Fibroblast of skin of scalp (primary cell): ENCODE measurements at places on chromosomes 16 and 17.
A peak's percentile ranks its signal among the peaks of the same experiment; 100 is the strongest.

DNA sequence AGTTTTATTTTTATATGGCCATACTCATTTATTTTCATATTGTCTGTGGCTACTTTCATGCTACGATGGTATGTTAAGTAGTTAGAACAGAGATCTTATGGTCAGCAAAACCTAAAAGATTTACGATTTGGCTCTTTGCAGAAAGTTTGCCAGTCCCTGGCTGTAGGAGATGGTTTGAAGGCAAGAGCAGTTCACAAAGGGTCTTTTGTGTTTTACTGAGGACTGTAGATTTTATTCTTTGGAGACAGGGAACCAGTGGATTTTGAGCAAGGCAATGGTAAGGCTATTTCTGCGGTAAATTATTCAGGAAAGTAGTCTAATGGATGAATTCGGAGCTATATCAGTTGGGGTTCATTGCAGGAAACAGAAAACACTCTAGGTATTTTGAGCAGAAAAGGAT, 90.7 kb downstream of the WWP2 start:
- no peak for DNase-seq

DNA sequence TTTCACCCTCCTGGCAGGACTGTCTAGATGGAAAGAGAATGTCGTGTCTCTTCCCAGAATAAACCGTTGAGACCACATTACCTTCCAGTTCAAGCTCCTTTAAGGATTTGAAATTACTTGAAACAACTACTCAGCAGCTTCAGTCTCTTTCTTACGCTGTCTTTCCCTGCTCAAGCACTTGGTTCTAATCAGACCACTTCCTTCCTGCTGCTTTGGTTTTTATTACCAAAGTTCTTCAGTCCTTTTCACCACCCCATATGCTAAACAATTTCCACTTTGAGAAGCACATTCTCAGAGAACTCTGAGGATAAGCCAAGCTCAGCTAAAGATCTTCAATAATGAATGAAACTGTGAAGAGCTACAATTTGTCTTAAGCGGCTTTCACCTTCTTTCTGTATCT, 105.4 kb downstream of the STX8 start:
- peak; percentile 8 for DNase-seq

GRCh38 chr17:3693829-3694231, 2.1 kb downstream of the P2RX5 start:
- DNase-seq, result no peak

DNA sequence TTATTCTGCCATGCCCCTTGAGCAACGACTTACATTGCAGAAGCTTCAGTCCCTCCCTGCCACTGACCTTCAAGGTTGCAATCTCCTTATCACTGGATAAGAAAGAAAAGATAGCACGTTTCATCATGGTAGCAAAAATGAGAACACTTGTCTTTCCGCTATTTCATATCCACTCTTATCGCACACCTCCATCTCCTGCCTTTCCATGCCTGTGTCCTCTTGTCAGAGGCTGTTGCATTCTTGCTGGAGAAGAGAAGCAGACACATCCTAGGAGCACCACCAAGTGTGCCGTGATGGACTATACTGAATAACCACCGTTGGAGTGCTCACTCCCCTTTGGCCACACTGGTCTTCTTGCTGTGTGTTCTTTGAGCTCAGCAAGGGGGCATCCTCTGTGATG, 230.6 kb upstream of the IRX3 start:
- DNase-seq, result no peak

GRCh38 chr16:16001596-16002255, 52.3 kb downstream of the ABCC1 start:
- no peak for DNase-seq

- DNase-seq, result peak; percentile 60
These were observed 120.4 kb downstream of the HIC1 start for GRCh38 chr17:2175294-2175628.

DNA sequence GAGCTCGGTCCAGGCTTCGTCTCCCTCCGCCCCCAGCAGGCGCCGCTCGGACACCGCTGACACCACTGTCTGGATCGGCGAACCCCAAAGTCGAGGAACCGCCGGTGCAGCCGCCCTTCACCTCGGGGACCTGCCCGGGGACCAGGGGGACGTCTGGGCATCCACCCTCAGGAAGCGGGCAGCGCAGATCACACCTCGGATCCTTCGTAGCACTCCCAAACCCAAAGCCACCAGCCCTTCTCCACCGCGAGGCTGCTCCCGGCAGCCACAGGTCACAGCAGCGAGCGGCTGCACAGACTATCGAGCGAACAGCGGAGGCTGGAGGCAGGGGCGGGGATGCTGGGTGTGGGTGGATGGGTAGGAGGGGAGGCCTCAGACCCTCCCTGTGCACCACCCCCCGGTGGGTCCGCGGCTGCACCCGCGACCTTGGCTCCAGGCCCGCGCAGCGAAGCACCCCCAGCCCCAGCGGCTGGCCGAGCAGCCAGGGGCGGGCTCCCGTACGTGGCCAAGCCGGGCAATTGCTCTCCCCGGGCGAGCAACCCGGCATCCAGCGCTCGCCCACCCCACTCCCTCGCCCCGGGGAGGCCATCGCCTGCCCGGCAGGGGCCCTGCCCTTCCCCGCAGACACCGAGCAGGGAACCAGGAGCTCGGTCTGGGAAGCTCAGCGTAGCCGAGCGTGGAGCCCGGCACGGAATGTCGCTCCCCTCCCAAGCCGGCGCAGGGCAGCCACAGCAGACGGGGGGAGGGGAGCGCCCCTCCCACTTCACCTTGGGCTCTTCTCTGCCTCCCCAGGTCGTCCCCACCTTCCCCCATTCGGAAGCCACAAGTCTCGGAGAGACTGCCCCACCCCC, 1.0 kb downstream of the SDK2 start:
- peak; percentile 22 for DNase-seq

DNA sequence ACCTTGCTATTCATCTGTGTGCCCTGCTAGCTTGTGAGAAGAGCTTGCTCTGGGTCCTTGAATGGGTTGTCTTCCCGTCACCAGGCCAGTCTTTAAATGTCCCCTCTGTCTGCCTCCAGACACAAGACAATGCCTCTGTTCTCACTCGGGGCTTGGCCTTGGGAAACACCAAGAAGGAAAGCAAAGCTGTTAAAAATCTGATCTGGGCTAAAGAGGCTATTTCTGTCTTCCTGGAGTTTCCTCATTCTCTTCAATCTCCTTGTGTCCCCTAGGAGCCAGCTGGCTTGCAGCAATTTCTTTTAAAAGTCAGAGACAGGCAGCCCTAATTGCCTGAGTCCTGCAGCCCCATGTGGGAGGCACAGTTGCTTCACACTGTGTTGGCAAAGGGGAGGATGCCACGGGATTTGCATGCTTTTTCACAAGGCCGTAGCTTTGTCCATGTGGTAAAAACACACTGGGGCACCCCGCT, 2.5 kb downstream of the DNAI2 start:
- no peak for DNase-seq

DNA sequence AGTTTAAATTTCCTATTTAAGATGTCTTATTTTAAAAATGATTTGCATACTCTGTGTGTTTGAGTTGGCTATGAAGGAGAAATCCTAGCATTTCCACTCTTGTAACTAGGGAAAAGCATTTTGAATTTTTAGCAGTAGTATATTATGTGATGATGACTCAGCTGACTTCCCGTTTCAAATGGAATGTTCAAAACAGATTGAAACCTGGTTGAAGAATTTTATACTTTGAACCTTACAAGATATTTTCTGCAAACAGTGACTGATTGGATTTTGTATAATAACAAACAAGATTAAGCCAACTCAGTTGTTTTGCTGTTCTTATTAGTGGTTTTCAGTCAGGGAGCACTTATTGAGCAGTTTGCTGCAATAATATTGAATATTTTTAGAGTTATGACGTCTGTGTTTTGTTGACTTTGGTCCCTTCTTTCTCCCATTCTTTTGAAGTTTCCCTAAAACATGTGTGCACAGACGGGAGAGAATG, 8.0 kb downstream of the TNRC6A start:
- peak; percentile 73 for DNase-seq

- DNase-seq, result no peak
These were observed 9.4 kb downstream of the MPP3 start for GRCh38 chr17:43823350-43824084.

- DNase-seq, result no peak
These were observed 6.7 kb downstream of the HSPB9 start for GRCh38 chr17:42129109-42129837.

DNA sequence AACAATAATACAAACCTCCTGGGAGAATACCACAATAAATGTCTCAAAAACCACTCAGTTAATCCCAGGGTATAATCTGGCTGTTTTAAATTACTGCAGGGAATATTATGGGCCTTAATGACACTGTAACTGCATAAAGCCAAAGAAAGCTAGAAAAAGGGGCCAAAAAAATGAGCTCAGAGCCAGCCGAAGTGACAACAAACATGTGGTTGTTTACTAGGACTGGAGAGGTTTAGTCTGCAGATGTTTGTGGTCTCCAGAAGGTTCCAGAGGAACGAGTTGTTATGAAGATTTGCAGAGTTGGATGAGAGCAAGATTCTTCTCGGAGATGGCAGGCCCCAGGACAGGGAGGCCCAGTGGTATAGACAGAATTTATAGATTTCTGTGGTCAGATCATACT, 97.1 kb upstream of the AKTIP start:
- no peak for DNase-seq
